ENCODE measurements at places on chromosomes 11 and 22.

DNA sequence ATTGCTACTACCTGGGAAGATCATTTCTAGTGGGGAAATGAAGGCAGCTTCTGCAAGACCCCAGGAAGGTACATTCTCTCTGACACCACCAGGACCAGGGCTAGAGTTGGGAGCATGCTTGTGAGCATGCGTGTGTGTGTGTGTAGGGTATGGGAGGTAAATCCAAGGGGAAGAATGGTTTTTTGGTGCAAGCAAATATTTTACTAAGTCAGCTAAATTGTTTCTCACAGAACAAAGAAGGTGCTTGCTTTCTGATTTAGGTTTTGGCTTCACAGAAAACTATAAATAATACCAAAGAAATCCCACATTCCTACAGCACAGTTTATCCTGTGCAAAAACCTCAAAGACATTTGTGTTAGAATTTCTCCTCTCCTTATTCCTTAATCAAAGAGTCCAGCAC lies 344.0 kb upstream of the CCDC90B start:
- DNase-seq: no peak

DNA sequence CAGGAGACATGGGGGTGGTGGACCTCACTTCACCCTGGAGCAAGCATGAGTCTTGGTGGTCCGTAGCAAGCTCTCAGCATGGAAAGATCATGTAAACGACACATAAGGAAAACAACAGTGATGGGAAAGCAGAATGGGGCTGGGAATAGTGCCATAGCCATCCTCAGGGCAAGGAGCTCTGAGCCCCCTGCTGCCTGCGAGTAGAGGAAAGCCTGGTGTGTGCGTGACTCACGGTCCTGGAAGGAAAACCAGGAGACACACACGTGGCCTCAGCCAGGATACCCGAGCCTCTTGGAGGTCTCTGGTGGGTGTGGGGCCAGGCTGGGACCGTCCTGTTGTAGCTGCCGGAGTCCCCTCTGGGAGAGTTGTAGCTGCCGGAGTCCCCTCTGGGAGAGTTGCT lies 12.4 kb downstream of the SHANK3 start:
- DNase-seq: no peak

DNA sequence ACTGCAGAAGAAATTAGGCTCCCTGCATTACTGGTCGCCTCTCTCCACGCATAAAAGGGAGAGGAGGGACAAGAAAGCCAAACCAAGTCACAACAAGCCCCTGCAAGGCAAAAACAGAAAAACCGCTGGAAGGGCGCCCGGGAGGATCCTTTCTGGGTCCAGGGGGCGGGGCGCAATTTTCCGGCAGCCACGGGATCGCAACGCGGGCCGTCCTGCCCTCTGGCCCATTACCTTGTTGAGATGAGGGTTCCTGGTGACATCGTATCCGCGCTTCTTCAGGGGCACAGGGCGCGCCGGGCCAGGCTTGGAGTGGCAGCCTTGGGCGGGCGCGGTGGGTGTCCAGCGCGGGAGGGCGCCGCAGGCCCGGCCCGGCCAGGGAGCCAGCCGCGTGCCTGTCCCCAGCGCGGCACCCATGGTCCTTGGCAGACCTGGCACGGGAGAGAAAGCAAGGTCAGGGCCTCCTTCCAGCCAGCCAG lies 847 bp downstream of the ME3 start:
- DNase-seq: no peak

- DNase-seq: no peak
These were observed 840 bp downstream of the VPREB3 start for GRCh38 chr22:23753385-23753784.

- no peak for DNase-seq
These were observed 706 bp upstream of the OR51E1 start for GRCh38 chr11:4643076-4643475.

All from stimulated activated CD8-positive, alpha-beta memory T cell treated with anti-CD3 and anti-CD28 coated beads, Interleukin-7, amount 100 ng/mL, for 24 hours (primary cell).